Stimulated activated CD4-positive, alpha-beta T cell treated with anti-CD3 and anti-CD28 coated beads, Interleukin-1b, Interleukin-23, amount 100 ng/mL, for 24 hours (primary cell): ENCODE measurements at places on chromosomes 3 and 15.
A peak's percentile ranks its signal among the peaks of the same experiment; 100 is the strongest.

DNA sequence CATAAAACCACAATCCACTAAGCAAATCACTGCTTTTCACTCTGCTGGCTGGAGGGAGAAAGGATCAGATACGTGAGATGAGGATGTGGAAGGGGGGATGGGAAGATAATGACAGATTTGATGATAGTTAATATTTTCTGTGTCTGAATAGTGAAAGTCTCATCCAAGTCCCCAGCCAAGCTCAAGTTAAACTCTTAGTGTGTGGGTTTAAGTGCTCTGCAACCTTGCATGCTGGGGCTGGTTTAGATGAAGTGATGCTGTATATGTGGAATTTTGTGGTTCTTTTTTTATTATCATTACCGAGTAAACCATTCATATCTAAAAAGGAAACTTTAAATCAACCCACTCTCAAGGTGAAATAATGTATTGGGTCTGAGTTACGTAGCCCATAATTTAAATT is 111.0 kb downstream of the TPRG1 start:
- DNase-seq = no peak

GRCh38 chr3:109432833-109433232 is 95.5 kb upstream of the DPPA4 start:
- no peak for DNase-seq

DNA sequence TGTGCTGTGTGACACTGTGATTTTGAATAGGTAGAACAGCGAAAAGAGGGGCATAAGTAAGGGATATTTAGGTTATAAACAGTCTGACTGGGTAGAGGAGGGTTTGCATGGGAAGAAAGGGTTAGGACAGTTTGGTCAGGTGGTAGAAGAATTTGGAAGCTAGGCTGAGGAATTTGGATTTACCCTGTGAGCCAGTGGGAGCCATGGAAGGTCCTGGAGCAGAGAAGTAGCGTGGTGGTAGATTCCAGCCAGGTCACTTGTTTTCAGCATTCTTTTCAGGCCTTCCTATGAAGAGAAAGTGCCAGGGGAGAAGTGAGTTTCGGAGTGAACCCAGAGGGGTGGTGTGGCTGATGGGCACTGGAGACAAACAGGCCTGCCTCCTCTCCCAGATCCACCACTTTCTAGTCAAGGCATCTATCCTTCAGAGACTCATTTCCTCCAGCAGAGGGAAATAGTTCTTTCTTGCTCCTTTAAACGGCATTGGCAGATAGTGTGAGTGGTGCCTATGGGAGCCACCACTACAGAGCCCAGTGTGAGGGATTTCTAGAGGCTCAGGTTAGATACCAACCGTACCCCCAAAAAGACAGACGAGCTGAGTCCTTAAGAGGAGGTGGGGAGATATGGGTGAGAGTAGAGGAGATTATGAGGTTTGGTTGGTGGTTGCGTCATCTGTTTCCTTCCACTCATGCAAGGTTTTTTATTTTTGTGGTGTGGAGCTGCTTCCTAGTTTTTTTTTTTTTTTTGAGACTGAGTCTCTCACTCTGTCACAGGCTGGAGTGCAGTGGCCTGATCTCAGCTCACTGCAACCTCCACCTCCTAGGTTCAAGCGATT is 21.2 kb downstream of the PXK start:
- no peak for DNase-seq

GRCh38 chr3:31699309-31699953 is 166.7 kb downstream of the STT3B start:
- DNase-seq = no peak

DNA sequence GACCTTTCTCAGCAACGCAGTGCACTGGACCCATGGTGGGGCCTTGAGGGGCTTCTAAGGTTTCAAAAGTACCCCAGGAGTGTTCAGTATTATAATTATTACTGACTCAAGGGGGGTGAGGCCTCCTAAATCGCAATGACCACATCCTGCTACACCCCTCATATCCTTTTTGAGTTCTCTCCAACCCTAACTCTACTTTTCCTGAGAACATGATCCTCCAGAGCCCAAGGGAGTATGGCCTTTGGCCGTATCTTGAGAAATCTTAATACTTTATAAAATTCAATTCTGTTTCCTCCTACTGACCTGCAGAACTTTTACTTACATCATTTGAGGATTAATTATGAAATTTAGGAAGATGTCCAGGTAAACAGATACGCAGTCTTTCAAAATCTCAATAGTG is 30.4 kb upstream of the RARRES1 start:
- DNase-seq = no peak

- no peak for DNase-seq
Measured at GRCh38 chr15:60704129-60704528, 225.2 kb upstream of the ICE2 start.

- DNase-seq = no peak
Measured at GRCh38 chr3:35641920-35642527, 2.7 kb downstream of the ARPP21 start.

GRCh38 chr3:161042023-161042501 is 63.1 kb downstream of the B3GALNT1 start:
- DNase-seq = no peak

GRCh38 chr3:46659285-46659684 is 34.2 kb downstream of the ALS2CL start:
- DNase-seq = no peak

DNA sequence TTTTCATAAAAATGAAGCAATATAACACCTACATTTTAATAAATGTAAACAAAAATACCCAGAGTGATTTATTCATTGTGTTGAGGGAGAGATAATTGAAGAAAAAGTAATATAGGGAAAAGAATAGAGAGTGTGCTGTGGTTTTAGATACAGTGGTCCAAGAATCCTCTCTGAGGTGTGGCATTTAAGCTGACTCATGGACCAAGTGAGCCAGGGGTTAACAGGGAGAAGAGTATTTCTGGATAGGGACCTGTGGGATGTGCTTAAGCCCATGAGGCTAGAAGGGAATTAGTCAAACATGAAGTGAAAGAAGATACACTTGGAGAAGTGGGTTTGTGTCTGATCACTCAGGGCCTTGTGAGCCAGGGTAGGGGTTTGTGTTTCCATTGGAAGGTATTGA is 680.7 kb upstream of the GRM7 start:
- no peak for DNase-seq

DNA sequence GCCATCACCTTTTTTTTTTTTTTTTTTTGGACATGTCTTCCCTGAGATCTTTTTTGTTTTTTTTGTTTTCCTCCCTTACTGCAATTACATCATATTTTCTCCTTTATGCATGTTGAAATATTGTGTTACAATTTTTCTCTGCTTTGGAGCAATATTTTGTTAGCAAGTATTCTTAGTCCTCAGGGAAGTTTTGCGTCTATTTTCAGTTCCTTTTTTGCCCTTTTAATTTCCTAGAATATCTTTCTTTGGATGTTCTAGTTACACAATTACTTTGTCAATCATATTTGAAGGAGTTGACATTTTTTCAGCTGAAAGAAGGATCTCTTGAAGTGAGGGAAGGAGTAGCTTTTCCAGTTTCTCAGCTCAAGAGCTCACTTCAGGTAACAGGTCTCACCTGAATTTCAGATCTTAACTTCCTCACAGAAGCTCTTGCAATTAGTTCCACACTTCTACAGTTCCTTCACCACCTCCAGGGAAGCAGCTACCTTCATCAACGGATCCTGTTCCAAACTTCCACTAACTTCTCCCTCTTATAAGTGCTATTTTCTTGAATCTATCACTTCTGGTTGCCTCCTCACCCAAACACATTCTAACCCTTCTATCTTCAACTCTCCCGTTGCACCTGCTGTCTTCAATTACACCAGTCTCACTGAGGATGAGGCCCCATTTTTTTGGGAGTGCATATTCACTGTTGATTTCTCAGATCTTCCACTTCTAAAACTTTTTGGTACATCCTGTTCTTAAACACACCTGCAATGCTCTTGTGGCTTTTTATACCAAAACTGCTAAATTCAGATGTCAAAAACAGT is 57.8 kb upstream of the CPOX start:
- DNase-seq = no peak

DNA sequence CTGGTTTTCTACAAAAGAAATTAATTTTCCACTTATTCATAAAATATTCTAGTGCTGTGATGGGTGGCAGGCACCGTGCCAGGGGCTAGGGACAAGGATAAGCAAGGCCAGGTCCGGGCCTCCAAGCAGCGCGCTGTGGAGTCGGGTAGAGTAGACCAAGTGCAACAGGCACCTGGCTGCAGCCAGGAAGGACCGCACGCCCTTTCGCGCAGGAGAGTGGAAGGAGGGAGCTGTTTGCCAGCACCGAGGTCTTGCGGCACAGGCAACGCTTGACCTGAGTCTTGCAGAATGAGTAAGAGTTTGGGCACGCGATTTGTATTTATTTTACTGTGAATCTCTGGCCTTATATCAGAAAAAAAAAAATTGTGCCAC is at the start of gene CASR:
Gene CASR (plus strand): TSS at position 148 of the 372 bp plus-strand sequence. CDS start 70,522 bp downstream, outside the sequence.
- no peak for DNase-seq

- no peak for DNase-seq
Measured at GRCh38 chr15:28990390-28990789, 104.6 kb downstream of the APBA2 start.

DNA sequence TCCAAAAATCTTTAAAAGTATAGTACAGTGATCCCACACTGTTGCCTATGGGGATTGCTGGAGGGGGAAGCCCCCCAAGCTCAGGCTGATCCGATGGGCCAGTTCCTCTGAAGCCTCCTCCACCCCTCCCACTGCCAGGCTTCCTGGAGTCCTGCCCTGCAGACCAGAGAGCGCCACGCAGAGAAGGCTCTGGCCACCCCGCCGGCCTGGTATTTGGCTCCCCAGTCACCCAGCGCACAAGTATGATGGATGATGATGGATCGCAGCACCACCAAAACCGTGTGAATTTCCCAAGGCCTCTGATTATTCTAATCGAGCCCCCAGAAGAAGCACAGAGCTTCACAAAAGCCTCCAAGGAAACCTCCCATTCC is 259.0 kb downstream of the MECOM start:
- DNase-seq = no peak

DNA sequence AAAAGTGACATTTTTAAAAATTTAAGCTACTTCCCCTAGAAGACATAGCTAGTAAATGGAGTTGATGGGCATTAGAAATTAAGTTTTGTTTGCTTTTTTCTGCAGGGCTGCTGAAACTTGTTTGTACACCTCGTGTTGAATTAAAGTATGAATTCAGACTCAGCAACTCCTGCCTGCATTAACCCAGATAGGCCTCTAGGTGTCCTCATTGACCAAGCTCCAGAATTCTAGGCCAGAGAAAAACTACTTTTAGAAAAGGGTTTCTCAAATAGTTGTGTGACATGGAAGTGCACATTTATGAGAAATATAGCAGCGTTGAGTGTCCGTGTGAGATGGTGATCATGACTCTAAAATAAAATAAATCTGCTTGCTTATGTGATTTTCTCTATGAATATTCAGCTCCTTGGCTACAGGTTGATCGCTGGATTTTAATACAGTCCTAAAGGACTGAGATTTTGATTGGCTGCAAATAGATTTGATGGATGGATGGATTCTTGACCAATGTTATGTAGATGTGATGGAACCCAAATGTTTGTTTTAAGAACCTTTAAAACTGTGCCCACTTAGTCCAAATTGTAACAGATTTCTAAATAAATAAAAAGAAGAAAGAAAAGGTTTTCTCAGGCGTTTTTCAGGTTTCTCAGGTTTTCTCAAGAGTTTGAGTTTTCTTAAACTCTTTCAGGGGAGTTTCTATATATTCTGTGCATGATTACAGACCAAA is 39.4 kb upstream of the LMOD3 start:
- DNase-seq = peak; percentile 9

DNA sequence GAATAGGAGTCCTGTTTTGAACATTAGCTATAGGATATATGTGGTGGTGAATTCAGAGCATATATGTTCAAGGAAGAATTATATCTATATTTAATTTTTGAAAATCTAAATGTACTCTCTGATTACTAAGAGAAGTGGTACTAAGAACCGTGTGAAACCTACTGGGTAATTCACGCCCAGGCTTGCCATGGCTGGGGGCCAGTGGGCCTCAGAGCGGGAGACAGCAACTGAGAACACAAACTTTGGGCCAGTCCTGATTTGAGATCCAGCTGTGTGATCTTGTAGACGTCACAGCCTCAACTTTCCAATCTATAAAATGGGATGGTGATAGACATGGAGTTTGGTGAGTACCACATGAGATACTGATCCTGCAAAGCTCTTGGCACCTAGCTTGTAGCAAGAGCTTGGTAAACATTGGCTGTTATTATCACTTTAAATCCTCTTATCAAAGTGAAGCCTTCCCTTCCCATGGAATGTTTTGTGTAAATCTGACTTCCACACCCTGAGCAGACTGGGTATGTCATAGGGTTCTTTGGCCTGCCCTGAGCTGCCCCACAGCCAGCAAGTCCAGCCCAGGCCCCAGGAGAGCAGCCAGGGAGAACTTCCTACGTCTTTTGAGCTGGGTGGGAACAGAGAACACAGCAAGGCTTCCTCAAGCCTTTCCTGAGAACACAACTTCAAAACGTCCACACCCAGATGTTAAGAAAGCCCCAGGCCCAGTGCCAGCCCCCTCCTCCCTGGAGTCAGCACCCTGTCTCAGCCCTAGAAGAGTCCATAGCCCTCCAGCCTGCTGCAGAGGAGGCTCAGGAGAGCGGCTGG is 8.2 kb upstream of the PAQR5 start:
- no peak for DNase-seq

- DNase-seq = no peak
Measured at GRCh38 chr15:47607695-47608094, 109.6 kb upstream of the SEMA6D start.

GRCh38 chr3:30170681-30171438 is 435.5 kb upstream of the TGFBR2 start:
- no peak for DNase-seq

DNA sequence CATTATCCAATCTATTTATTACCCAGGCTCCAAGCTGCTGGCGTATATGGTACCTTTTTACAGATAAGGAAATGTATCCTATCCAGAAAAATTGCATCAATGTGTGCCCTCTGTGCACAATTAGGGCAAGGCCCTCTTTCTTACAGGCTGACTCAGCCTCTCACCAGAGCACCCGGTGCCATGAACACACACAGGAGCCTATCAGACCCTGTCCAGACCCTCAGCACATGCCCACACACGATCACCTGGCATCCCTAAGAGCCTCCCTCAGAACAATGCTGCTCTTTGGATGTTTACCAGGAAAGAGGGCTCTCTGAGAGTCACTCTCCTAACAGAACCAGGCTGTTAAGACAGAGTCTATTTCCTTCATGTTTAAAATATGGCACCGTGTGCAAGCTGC is 460.0 kb upstream of the TBL1XR1 start:
- DNase-seq = no peak

GRCh38 chr15:65824031-65824743 is 32.1 kb upstream of the DENND4A start:
- no peak for DNase-seq

GRCh38 chr3:106206613-106207012 is 337.8 kb upstream of the CBLB start:
- DNase-seq = no peak
